ENCODE measurements at places on chromosomes 7 and 10.
A peak's percentile ranks its signal among the peaks of the same experiment; 100 is the strongest.

DNA sequence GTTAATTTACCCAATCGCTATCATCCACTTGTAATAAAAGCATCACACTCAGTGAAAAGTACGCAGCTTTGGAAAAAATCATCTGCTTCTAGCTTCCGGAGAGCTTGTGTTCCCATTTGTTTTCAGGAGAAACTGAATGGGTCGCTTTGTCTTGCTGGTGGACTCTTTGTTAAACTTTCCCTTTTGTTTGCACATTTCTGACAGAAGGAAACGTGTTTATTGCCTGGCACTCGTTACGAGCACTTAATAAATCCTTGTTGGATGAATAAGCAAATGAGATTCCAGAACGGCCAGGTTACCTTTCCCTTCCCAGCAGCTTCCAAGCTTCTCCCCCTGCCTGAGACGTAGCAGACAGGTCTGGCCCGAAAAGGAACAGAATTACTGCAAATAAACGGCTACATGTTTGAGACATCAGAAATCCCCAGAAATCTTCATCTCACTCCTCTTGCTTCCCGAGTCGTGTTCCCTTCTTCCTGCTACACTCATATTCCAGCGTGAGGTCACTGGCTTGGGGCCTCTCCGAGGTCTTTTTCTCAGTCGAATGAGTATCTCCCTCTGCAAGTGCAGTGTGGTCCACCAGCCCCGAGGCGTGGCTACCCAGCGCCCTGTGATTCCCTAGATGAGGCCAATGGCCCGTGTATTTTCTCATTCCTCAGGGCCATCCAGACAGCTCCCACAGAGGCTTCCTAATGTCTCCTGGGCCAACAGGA, 167.2 kb downstream of the FRMD4A start:
- no peak for DNase-seq

DNA sequence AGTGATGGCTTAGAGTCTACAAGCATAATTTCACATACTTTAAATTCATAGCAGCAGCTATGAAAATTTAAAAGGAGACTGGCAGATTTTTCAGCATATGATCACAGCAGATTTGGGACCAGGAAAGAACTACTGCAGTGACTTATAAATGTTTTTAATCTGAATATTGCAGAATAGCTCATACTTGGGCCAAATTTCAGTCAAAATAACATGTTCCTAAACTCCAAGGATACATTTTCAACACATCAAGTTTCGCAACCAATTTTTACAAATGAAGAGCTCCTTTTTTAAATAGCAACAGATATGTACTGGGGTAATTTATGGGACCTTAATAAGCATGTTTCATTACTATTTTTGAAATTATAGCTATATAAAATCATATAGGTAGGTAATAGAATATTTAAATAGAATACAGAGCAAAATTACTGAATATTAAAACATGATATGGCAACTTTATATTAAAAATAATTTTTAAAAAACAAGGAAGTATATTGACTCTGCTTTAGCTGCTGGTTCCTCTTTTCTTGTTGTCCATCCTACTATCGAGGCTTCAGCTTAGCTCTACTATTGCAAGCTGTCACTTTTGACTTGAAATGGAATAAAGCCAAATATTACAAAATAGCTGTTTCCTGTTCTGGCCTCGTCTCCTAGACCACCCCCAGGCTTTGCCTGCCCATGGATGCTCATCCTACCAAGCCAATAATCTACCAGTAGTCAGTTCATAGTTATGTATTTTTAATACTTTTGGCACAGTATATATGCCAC, 123.1 kb downstream of the NRBF2 start:
- DNase-seq = no peak

GRCh38 chr10:90197766-90198165, 496.4 kb downstream of the KIF20B start:
- DNase-seq = no peak

GRCh38 chr10:29394321-29394932, 105.6 kb downstream of the LYZL1 start:
- DNase-seq = no peak

- DNase-seq = no peak
Measured at GRCh38 chr7:99829524-99830160, 1.8 kb downstream of the CYP3A43 start.

- DNase-seq = no peak
Measured at GRCh38 chr10:85608706-85609105, 757.9 kb downstream of the GRID1 start.

GRCh38 chr10:77478247-77478961, 159.2 kb downstream of the KCNMA1 start:
- no peak for DNase-seq

DNA sequence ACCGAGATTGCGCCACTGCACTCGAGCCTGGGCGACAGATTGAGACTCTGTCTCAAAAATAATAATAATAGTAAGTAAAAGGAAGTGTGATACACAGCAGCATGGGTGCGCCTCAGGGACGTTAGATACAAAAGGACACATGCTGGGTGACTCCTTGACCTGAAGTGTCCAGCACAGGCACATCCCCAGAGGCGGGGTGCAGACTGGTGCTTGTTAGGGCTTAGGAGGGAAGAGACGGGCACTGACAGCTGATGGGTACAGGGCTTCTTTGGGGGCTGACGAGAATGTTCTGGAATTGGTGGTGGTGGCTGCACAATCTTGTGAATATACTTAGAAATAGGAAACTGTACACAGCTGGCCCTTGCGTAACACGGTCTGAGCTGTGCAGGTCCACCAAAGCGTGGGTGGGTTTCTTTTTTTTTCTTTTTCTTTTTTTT, 61.8 kb upstream of the DNAJB6 start:
- no peak for DNase-seq

- DNase-seq = no peak
Measured at GRCh38 chr10:130428936-130429335, 292.7 kb downstream of the GLRX3 start.

- DNase-seq = no peak
Measured at GRCh38 chr10:72690071-72690755, 1.7 kb upstream of the MCU start.

GRCh38 chr10:71589617-71590551, 129.7 kb downstream of the C10orf105 start:
- DNase-seq = no peak

DNA sequence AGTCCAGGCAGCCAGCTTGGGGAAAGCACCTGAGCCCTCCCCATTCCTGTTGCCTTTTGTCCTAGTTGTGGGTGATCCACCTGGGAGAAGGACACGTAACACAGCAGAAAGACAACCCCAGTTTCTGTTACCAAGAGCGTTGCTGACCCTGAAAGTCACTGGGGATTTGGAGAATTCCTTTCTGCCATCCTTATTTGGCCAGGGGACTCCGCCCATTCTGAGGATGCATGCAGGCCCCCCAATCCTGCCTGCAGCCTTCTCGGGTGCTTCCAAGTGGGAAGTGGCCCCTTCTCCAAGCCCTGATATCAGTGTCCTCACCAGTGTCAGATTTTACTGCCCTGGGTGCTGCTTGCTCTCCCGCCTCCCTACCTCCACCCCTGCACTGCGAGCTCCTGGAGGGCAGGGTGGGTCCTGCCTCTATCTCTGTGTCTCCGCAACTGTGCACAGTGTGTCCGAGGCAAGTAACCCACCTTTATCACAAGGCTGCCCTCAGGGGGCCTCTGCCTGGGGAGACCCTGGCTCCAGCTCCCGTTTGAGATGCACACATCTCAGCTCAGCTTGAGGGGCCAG, 9.2 kb upstream of the ADCY1 start:
- DNase-seq = no peak

DNA sequence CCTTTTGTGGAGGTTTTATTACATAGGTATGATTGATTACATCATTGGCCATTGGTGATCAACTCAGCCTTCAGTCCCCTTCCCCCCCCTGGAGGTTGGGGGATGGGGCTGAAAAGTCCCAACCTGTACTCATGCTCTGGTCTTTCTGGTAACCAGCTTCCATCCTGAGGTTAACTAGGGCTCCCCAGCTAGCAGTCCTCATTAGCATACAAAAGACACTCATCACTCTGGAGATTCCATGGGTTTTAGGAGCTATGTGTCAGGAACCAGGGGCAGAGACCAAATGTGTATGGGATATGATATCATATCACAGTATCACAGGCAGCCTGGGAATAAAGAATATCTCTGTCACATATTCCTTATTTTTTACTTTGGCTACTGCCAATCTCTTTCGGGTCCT, 13.6 kb downstream of the CCSER2 start:
- no peak for DNase-seq

DNA sequence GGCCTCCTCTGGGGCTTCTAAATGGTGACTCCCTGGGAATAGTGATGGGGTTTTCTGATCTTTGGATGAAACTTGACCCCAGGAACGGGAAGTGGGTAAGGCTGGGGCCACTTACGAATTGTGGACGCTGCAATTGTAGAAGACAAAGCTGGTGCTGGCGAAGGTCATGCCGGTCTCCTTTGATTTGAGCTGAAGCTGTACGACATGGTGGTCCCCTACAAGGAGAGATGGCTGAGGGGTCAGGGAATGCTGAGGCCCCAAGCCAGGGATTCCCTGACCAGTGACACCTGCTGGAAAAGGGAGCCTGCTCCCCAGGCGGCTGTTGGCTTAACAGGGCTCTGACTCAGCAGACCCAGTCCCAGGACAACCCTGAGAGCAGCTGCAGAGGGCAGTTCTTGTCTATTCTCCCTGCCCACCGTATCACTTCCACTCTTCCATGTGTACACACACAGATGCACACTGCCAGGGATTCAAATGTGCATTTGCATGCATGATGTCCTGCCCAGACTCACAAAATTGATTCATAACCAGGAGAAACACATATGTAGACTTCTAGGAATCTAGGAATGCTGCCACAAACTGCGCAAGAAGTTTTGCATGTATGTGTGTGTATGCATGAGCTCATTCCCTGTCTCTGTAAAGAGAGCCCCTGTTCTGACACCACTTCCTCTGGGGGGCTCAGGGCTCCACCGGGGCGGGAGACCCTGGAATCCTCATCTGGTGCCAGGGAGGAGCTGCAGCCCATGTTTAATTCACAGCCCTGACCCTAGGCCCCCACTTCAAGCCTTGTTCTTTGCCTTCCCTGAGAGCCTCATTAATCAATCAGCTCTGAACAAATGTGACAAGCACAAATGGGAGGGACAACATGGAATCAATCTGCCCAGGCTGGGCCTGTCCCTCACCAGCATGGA, 350.0 kb downstream of the PLXNA4 start:
- DNase-seq = no peak

DNA sequence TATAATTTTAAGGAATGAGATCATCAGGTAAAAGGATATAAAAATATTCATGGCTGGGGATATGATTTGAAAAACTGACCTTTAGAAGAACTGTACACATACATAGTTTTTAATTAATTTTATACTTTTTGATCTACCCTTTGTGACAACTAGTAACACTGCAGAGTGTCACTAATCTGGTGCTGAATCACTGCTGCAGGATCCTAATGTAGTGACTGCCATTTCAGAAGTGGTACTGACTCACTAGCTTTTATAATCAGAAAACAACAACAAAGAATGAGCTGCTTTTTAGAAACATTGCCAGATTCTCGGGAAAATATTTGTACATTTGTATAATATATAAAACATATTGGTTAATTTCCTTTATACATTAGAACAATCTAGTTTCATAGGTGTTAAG, 110.4 kb downstream of the HIPK2 start:
- DNase-seq = no peak

- DNase-seq = no peak
Measured at GRCh38 chr10:33803248-33803647, 468.8 kb upstream of the NRP1 start.

GRCh38 chr7:157432541-157432956, 95.7 kb downstream of the DNAJB6 start:
- peak; percentile 78 for DNase-seq

DNA sequence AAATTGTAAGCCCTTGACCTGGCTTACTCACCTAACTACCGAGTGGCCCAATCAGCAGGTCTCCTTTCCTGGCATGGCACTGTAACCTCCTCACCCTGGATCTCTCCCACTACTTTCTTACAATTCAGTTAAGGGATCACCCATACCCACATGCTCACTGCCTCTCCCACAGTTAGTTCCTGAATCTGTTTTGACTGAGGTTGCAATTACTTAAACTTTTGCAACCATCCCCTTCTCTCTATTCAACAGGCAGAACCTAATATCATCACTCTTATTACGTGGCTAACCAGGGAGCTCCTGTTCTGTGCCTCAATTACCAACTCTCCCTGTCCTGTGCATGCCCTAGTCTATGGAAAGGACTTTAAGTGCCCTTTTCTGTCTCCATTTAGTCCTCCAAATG, 84.2 kb upstream of the IKZF1 start:
- DNase-seq = no peak

- DNase-seq = no peak
Measured at GRCh38 chr10:42865716-42866114, 83.1 kb downstream of the BMS1 start.

DNA sequence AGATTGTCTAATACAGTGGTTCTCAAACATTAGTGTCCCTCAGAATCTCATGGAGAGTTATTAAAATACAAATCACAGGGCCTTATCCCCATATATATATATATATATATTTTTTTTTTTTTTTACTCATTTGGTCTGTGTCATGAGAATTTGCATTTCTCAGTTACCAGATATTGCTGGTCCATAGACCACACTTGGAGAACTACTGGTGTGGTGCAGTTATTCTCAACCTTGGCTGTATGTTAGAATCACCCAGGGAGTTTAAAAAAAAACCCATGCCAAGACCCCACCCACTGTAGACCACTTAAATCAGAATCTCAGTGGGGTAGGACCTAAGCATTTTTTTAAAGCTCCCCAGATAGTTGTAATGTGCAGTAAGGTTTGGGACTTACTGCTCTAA, 179.9 kb downstream of the AUTS2 start:
- DNase-seq = no peak

- DNase-seq = peak; percentile 79
Measured at GRCh38 chr7:157690058-157690832, 353.4 kb downstream of the DNAJB6 start.

- DNase-seq = no peak
Measured at GRCh38 chr7:46129831-46130230, 208.8 kb upstream of the IGFBP3 start.

GRCh38 chr7:158726277-158726807, 21.7 kb upstream of the NCAPG2 start:
- DNase-seq = no peak

DNA sequence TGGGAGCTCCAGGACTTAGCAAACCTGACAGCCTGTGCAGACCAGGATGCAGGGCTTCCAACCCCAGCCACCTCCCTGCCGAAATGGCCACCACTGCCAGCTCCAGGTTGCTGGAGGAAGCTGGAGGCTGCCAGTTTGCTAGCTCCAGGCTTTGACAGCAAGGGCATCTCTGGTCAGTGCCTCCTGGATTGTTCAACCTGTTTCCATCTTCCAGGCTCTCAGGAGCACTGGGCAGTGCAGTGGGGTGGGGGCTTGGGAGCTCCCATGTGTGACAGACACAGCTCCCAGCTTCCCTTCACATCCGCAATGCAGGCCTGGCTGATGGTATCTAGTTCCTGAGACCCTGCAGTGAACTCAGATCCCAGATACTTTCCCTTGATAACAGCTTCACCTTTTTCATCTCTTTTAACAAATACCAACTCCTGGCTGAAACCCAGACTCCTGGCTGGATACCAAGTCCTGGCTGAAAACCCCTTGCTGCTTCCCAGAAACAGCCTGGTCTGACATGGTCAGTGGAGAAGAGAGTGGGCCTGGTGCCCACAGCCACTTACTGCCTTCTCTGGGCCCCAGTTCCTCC, 20.8 kb upstream of the RET start:
- DNase-seq = no peak
